ENCODE measurements at places on chromosomes 5 and 9. TPM values are rescaled to one million over a fixed set of nuclear protein-coding genes. Genes with fewer than 3 reads are reported as not detected.

GRCh38 chr5:120375248-120375647, 88.9 kb upstream of the PRR16 start:
- H3K27ac ChIP-seq: no peak overlapping the region
- no peaks in the 10 kb centered on the region for H3K27me3 ChIP-seq
- H3K4me3 ChIP-seq: no peak overlapping the region
- H3K4me1 ChIP-seq: no peaks in the 10 kb centered on the region

The SLC25A2 gene
- 0.98 TPM for total RNA-seq

- H3K27ac ChIP-seq: no peak overlapping the region
- no peak for DNase-seq
- no peaks in the 10 kb centered on the region for H3K27me3 ChIP-seq
- no peaks in the 10 kb centered on the region for H3K4me1 ChIP-seq
- H3K4me3 ChIP-seq: no peak overlapping the region
Measured at GRCh38 chr5:5313101-5313635, 109.3 kb upstream of the ICE1 start.

- no peak overlapping the region for H3K4me3 ChIP-seq
- H3K4me1 ChIP-seq: no peaks in the 10 kb centered on the region
- DNase-seq: no peak
- H3K27ac ChIP-seq: no peak overlapping the region
- H3K27me3 ChIP-seq: no peaks in the 10 kb centered on the region
- no peaks in the 10 kb centered on the region for H3K36me3 ChIP-seq
Measured at GRCh38 chr5:75351139-75351926, 14.3 kb downstream of the HMGCR start.

Measured in breast epithelium (tissue), 4 donors.